C1 segment of cervical spinal cord (tissue), 14 donors: ENCODE measurements at places on chromosomes 11 and 22.

DNA sequence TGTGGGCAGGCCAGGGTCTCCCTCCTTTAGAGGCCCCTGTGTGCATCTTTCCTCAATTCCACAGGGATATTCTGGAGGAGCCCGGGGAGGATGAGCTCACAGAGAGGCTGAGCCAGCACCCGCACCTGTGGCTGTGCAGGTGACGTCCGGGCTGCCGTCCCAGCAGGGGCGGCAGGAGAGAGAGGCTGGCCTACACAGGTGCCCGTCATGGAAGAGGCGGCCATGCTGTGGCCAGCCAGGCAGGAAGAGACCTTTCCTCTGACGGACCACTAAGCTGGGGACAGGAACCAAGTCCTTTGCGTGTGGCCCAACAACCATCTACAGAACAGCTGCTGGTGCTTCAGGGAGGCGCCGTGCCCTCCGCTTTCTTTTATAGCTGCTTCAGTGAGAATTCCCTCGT, 39.1 kb downstream of the TPCN2 start:
- DNase-seq = no peak

DNA sequence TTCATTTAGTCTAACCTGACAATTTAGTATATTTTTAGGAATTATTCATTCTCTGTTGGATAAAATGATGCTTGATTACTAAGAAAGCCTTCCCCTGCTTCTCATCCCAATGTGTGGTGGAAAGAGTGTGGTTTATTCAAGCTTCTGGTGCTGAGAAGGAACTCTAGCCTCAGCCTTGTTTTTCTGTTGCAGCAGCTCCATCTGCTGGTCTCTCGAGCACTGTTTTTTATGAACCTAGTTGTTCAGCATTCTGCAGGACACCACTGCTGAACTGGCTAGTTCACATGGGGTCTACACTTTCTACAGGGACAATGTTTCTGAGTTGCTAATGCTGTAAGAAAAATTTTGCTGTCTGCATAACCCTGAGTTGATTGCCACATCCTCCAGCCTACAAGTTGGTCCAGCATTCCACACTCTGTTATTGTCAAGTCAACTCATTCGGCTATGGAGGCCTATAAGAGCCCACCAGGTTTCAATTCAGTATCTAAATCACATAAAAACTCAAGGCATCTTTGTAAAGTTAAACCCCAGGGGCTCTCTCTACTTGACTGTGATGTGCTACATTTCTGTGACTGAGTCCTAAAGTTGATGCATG, 14.3 kb downstream of the OR2AG2 start:
- DNase-seq = no peak

DNA sequence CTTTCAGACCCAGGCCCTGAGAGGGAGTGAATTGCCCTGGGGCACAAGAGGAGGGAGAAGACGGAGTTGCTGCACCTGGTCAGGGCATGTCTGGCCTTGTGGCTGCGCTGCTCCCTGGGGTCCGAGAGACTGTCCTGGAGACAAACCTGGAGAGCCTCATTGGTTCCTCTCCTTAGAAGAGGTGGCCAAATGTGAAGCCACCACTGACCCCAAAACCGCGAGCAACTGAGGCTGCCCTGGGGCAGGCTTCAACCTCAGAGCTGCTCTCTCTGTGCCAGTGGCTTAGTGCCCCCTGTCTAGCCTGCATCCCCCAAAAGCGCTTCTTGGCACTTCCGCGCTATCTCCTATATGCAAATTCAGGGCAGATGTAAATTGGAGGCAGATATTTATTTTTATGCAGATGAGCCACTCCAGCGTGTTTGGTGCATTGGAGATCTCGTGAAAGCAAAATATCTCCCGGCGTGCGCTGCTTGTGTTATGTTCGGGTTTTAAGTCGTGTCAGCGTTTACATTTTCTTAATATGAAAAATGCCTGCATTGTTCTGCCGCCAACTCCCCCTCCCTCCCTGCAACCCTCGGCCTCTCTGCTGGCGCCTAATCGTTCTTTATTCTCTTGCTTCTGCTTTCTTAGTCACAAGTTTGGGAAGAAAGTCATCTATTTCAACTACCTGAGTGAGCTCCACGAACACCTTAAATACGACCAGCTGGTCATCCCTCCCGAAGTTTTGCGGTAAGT, 69.5 kb downstream of the ARHGAP8 start:
- no peak for DNase-seq

DNA sequence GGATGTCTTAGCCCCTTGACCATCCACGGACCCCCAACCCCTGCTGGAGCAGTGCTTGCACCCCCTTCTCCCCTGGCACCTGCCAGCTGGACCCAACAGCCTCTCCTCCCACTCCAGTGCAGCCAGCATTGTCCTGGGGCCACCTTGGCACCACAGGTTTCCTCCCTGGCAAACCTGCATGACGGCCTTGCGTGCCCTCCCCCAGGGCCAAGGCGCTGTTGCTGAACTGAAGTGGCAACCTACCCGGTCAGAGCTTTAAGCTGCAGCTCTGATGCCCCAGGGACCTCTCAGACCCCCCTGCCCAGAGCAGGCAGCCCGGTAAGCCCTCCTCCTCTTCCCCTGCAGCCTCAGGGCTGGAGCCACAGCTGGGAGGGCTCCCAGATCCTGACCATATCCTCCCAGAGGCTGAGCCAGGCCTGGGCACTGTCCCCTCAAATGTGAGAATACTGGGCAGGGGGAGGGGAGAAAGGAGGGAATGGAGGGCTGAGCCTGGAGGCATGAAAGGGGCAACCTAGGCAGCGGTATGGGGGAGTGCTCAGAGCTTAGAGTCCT, 1.8 kb upstream of the LRRC75B start:
- DNase-seq = no peak

DNA sequence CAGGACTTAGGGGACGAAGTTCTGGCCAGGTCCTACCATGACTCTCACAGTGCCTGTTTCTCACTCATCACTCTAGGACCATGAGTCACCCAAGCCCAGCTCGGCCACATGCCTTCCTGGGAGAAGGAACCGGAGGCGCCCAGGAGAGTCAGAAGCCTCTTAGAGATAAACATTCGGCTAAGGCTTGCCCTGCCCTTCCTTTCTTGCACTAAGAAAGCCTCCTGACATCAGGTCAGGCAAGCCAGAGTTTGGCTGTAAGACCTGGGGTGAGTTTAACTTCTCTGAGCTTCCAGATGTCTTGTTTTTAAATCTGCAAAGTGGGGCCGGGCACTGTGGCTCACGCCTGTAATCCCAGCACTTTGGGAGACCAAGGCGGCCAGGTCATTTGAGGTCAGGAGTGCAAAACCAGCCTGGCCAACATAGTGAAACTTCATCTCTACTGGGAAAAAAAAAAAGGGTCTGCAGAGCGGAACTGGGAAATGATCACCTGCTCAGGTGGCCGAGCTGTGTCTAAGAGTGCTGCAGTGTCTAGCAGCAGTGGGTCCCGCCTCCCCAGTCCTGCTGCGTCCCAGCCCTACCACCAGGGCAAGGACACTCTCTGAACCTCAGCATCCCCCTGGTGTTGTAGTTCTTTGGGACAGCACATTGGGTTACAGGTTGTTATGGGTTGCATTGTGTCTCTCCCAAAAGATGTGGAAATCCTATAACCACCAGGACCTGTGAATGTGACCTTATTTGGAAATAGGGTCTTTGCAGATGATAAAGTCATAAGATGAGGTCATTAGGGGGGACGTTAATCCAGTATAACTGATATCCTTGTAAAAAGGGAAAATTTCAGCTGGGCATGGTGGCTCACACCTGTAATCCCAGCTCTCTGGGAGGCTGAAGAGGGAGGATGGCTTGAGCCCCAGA, 1.8 kb upstream of the CARS1 start:
- DNase-seq = no peak

GRCh38 chr22:45125188-45125587, 38.5 kb upstream of the NUP50 start:
- DNase-seq = no peak

- no peak for DNase-seq
Measured at GRCh38 chr22:21807544-21808529, 59.6 kb downstream of the MAPK1 start.

- no peak for DNase-seq
Measured at GRCh38 chr11:115459563-115459962, 44.7 kb downstream of the CADM1 start.

GRCh38 chr11:11972730-11973341, 35.6 kb downstream of the DKK3 start:
- no peak for DNase-seq

DNA sequence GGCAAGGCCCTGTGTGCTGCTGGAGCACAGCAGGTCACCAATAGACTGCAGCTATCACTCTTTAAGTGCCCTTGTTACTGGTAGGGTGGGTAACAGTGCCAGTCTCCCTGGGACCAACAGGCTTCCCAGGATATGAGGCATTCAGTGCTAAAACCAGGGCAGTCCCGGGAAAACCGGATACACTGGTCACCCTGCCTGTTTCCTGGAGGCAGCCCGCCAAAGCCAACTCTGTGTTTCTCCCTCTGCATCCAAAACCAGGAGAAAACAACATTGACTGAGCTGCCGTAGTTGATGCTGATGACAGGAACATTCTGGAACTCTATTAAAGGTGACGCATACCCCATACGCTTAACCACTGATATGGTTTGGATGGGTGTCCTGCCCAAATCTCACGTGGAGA, 149.1 kb downstream of the SHANK2 start:
- DNase-seq = no peak

DNA sequence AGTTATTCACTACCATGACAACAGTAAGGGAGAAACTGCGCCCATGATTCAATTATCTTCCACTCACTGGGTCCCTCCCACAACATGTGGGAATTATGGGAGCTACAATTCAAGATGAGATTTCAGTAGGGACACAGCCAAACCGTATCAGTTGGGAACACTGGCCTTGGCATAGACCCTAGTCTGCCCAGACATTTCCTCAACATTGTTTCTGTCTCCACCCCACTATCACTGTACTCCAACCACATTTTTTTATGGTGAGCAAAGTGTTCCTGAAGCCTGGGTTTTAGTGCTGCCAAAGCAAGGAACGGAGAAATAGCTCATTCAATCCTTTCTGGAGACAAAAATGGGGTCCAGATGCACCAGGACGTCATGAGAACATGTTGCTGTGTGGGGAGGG, 122.6 kb upstream of the CCDC179 start:
- DNase-seq = no peak

DNA sequence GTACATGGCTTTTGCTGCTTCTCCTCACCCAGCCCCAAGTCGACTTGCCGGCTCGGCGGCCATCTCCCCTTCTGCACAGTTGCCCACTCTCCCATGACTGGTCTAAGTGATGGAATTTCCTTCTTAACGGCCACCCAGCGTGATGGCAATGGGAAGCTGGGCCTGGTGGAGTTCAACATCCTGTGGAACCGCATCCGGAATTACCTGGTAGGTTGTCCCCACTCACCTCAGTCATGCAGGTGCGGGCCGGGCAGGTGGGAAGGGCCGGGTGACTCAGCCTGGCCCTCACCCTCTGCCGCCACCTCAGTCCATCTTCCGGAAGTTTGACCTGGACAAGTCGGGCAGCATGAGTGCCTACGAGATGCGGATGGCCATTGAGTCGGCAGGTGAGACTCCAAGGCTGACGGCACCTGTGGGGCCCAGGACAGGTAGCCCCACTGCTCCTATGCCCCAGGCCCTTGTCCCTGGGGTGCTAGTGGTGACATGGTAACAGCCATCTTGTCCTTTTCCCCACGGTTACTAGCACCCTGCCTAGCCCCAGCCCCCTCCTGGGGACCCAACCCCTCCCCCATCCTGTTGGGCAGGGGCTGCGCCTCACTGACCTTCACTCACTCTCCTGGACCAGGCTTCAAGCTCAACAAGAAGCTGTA, 28.1 kb downstream of the CAPN1 start:
- DNase-seq = no peak

DNA sequence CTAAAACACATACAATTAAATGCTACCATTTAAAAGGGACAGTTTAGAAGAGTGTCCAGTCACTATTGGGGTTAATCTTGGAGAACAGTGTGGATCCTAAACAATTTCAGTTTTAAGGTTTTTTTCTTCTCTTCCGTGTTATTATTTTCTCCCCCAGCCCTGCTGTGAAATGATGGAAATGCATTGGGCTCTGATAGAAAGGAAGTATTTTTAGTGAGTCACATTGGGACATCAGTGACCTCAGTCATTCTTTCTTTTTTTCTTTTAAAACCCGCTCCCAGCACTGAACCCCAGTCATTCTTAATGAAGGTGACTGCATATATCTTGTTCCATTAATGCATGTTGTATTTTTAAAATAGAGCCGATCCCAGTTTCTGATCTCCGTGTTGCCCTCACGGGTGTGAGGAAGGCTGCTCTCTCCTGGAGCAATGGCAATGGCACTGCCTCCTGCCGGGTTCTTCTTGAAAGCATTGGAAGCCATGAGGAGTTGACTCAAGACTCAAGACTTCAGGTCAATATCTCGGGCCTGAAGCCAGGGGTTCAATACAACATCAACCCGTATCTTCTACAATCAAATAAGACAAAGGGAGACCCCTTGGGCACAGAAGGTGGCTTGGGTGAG, 93.2 kb upstream of the OR4B1 start:
- DNase-seq = no peak

- no peak for DNase-seq
Measured at GRCh38 chr11:2537010-2537705, 92.3 kb downstream of the KCNQ1 start.

DNA sequence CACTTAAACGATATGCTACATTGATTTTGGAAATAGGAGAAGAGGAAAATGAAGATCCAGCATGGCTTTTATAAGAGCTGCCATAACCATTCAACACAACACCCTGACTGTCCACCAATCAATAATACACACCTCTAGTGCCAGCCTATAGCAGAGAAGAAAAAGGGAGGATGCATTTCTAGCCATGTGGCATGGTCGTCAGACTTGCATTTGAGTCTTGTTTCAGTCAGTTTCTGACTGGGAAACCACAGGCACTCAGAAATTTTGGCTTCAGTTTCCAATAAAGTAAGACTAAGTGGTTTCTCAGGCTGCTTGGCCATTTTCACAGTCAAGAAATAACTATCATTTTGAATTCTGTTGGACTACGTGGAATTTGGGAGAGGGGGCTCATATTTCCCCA, 523.5 kb upstream of the LRRC4C start:
- DNase-seq = no peak

- no peak for DNase-seq
Measured at GRCh38 chr11:60717956-60718355, 6.6 kb upstream of the MS4A18 start.

DNA sequence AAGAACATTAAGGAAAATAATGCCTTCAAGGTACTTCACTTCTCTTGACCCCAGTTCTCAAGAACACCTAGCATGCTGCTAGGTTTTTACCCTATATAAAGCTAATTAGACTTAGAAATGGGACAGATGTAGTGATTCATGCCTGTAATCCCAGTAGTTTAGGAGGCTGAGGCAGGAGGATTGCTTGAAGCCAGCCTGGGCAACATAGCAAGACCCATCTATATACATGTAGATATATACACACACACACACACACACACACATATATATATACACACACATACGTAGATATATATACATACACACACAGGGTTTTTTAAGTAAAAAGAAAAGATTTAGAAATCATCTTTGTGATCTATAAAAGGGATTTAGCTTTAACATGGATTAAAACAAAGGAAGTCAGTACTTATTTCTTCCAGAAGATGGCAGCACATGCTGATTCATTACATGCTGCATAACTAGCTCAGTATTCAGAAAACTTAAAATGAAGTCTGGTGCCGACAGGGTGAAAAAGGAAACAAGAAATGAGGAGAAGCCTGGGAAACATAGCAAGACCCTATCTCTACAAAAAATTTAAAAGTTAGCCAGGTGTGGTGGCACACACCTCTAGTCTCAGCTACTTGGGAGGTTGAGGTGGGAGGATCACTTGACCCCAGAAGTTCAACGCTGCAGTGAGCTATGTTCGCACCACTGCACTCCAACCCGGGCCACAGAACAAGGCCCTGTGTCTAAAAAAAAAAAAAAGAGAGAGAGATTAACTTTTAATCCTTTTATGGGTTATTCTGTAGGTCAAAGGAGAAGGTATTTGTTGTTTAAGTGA, 28.5 kb upstream of the RBX1 start:
- no peak for DNase-seq
